ENCODE measurements at places on chromosomes 7 and 10.

DNA sequence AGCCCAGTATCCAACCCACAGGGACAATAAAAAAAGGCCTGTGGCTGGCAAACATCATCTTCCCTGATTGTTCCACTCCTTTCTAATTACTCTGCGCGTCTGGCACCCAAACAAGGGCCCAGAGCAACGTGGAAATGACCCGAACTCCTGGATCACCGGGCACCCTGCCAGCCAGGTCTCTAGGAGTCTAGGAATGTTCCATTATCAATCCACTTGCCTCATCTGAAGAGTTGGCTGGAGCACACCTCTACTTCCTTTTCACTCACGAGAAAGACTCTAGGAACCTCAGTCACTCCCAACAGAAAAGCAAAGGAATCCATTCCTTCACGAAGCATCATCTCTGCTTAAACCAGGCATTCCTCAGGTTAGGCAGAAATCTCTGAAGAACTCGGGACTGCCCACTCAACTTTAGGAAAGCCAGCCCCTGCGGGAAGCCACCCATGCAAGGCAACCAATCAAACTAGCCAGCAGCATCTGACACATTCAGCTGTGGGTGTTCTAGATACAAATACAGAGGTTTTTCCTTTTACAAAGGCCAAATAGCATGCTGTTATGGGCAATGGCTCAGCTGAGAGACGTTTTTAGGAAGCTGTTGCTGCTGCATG lies 37.7 kb downstream of the ATXN7L1 start:
- DNase-seq: no peak

DNA sequence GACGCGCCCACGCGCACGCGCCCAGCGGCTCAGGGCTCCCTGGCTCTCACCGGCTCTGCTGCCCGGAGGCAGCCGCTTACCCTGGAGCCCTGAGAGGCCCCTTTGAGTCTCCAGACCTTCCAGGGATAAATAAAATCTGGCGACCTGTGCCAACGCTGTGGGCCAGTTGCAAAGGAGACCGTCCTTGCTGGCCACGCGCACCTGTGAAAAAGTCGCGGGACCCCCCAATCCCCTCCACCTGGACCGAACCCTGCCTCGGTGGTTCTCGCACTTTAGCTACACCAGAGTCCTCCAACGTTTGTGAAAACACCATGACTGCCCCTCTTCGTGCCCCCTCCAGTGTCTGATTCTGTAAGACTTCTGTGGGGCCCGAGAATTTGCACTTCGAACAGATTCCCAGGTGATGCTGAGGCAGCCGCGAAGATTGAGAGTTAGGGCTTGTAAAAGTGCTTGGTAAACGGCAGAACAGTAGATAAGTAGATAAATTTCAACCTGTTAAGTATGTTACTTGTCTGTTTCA lies 102.4 kb upstream of the SVIL start:
- DNase-seq: no peak

DNA sequence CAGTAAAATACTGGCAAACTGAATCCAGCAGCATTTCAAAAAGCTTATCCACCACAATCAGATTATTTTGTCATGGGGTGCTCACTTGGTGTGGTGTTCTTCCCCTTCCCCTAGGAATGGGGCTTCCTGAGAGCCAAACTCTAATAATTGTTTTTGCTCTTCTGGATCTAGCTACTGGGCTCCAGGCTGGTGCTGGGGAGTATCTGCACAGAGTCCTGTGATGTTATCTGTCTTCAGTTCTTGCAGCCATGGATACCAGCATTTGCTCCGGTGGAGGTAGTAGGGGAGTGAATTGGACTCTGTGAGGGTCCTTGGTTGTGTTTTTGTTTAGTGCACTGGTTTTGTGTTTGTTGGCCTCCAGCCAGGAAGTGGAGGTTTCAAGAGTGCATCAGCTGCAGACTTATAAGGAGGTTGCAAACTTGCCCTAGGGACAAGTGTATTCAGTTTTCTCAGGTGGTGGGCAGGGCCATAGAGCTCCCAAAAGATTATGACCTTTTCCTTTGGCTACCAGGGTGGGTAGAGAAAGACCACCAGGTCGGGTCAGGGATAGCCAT lies 308.5 kb upstream of the MAGI2 start:
- DNase-seq: no peak

DNA sequence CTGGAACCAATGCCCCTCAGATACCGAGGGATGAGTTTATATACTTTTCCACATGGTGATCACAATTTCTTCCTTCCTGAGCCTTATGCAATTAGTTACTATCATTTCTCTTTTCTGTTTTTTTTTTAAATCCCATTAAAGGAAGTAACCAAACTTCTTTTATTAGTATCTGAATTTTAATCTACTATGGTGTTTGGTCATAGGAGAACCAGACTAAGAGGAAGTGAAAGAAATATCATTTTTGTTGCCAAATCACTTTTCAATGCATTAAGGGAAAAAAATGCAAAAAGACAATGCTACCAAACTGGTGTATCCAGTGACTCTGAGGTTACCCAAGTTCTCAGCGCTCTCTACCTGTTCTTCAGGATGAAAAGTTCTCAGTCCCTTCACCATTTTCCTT lies 167.7 kb downstream of the NXPH1 start:
- no peak for DNase-seq

DNA sequence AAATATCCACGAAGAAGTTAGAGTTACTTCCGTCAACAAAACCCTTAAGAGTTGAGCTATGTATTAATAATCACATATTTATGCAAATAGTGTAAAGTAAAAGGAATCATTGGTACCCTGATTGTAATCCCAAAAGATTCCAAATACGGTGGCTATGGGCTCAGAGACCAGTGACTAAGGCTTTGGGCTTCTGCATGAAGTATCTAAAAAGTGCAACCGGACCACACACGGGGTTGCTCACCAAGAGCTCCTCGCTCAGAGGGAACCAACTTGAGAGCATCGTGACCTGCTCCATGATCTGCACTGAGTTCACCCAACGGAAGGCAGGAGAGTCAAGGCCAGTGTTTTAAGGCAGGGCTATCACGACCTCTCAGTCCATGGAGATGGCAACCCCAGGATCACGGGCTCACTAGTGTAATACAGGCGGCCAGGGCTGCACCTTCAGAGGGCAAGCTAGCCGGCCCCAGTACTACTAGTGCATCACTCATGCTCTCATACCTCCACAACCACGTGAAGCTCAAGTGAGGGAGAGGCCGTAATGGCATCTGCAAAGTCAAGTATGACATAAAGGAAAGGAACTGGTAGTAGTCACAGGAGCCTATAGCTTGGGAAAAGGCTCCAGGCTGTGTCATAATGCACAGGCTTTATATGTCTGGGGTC lies 77.1 kb upstream of the CAMK2B start:
- DNase-seq: no peak

DNA sequence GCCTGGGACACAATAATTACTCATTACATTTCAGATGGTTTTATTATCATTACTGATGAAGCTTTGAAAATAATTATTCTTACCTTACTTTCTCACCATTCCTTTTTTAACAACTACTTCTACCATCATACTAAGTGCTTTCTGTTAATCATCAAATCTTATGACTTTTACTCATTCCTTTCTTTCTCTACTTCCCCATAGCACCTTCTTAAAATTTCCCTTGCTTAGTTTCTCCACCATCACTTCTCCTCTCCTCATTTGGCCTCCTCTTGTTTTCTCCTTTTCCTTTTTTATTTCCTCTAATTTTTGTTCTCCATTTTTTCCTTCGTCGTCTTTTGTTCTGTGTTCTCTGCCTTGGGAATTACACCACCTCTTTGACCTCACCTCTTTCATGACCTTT lies 303.2 kb upstream of the KAT6B start:
- DNase-seq: no peak

- no peak for DNase-seq
These were observed 53.7 kb downstream of the CCDC6 start for GRCh38 chr10:59852670-59853069.

DNA sequence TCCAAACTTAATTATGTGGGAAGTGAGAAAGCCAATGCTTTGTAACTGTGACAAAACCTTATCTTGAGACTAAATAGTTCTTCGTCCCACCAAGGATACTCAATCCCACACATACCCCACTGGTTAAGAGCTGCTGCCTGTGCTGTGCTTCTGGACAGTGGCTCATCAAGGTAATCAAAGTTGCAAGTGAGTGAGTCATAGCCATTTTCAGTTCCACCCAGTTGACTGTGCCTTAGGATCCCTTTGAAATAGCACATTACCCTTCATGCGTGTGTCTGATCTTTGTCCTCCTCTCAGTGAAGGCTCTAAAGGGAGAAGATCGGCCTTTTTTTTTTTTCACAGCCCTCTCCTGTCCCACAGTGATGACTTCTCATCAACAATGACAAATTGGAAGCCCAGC lies 706.0 kb upstream of the AUTS2 start:
- no peak for DNase-seq

GRCh38 chr7:121397822-121398221 lies 1.7 kb upstream of the FAM3C start:
- no peak for DNase-seq

GRCh38 chr10:63084690-63085382 lies 48.3 kb upstream of the NRBF2 start:
- DNase-seq: no peak

- no peak for DNase-seq
These were observed 126.5 kb downstream of the SH2D4B start for GRCh38 chr10:80664071-80664680.

DNA sequence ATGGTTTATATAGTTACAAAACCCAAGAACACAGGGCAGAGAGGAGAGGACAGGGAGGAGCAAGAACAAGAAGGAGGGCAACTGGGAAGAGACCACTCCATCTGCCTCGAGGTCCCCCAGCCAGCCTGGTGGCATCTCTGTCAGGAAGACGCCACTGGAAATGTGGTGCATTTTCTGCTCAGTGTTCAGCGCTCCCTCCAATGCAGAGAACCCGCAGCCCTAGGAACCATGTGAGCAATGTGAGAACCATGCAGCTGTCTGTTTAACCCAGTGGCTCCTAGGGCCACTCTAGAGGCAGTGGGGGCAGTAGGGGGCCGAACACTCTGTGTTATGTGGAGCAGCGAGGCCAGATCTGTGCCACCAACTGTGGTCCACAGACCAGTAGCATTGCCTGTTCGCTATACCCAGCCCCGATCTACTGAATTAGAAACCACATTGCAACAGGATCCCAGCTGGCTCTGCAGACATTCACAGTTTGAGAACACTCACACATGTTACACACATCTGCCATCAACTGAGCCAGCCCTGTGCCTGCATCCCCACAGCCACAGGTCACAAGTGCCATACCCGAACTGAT lies 110.2 kb downstream of the CPXM2 start:
- no peak for DNase-seq

DNA sequence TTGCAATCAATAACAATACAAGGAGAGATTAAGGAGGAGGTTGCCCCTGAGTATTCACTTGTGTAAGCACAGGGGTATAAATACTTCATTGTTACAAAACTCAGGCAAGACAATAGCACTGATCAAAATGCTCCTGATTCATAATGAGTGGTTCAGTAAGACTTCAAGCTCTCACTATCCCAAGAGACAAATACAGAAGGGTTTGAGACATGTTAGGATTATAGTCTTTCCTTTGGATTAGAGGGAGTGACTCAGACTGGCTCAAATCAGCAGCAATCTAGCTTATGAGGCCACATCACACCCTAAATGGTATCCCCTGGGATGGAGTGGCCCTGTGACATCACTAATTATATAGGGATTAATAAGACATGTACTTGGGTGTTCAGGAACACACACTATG lies 167.2 kb upstream of the HGF start:
- DNase-seq: no peak

DNA sequence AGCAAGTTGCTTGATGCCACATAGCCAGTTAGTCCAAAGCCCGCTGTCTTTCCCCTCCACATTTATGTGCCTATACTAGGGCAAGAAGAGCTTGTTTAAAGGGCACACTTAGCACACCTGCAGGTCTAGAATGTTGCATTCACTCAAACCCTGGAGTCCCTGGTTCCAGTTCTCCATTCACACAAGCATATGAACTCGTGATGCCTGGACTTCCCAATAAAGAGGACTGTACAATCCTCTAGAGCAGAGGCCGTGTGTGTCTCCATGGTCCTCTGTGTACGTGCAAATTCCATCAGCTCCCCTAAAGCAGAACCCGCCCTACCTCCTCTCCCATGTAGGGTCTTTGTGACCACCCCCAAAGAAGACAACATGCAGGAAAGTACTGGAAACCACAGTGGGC lies 3.0 kb upstream of the SH3PXD2A start:
- no peak for DNase-seq

GRCh38 chr7:47846138-47846836 lies 102.0 kb downstream of the PKD1L1 start:
- DNase-seq: no peak

GRCh38 chr10:122303271-122304053 lies 32.4 kb downstream of the BTBD16 start:
- DNase-seq: no peak

- DNase-seq: no peak
These were observed 910.3 kb downstream of the CCSER2 start for GRCh38 chr10:85238676-85239075.

- no peak for DNase-seq
These were observed 94.9 kb upstream of the AGK start for GRCh38 chr7:141456298-141456697.

DNA sequence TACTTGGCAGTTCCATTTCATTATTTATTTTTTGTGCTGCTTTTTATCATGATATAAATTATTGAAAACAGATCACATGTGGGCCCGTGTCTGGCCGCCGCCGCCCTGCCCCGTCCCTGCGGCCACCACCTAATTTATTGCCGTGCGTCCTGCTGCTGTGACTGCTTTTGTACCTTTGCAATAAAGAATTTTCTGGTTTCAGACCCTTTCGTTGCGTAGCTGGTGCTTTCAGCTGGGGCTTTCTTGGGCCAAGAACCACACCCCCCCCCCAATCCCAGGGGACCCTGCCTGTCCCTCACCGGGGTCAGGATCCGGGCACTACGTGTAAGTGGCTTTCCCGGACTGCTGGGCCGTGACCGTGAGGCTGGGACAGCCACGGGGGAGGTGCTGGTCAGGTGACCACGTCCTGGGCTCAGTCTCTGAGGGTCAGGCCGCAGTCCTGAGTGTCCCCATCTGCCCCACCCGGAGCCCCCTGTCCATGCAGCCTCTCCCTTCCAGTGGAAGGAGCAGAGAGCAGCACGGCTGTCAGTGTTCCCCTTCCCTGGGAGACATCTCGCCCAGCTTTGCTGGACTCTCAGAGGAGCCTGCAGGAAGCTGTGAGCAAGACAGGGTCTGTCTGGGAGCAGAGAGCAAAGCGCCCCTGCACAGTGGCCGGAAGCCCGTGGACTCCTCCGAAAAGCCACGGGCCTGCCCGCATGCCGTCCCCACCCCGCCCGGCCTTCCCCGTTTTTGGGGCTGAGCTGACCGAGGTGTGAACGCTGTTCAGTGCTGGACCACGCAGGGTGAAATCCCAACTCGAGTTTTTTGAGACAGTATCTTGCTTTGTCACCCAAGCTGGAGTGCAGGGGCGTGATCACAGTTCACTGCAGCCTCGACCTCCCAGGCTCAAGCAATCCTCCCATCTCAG lies 12.6 kb downstream of the MAFK start:
- DNase-seq: no peak
